Amygdala (tissue), 56 donors: ENCODE measurements at places on chromosomes 12 and 14.

DNA sequence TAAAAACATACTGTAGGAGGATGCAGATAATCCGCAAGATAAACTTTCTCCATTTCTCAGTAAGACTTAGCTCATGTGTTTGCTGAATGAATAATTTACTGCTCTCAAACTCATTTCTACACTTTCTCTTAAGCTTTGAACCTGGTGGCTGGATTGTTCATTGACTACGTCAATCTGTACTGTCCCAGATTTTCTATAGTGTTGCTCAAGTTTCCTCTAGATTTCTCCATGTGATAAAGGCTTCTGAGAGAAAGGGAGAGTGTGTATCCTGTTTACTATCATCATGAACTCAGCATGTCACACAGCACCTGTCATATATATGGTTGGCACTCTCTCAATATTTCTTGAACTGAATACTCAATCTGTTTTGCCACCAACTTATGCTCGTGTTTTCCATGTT, 518.0 kb upstream of the TBX3 start:
- no peak for DNase-seq

DNA sequence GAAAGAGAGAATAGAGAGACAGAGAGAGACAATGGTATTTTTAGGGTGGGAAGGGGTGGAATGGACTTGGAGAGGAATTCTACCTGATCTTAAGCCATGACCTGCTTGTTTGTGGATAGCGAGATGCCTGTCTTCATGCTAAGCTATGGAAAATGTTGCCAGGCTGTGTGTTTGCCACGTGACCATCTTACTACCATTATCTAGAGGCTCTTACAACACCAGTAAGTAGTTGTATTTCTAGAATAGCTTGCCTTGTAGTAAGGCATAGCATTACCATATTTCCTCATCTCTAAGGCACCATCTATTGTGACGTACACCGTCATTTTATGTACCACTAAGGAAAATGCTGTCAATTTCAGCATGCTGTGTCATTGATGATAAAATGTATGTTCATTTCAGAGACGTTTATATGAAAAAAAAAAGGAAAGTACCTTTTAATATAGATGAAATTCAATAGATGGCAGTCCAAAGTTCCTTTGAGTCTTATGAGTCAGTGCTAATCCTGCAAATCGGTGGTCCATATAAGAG, 75.6 kb upstream of the RASSF3 start:
- no peak for DNase-seq

DNA sequence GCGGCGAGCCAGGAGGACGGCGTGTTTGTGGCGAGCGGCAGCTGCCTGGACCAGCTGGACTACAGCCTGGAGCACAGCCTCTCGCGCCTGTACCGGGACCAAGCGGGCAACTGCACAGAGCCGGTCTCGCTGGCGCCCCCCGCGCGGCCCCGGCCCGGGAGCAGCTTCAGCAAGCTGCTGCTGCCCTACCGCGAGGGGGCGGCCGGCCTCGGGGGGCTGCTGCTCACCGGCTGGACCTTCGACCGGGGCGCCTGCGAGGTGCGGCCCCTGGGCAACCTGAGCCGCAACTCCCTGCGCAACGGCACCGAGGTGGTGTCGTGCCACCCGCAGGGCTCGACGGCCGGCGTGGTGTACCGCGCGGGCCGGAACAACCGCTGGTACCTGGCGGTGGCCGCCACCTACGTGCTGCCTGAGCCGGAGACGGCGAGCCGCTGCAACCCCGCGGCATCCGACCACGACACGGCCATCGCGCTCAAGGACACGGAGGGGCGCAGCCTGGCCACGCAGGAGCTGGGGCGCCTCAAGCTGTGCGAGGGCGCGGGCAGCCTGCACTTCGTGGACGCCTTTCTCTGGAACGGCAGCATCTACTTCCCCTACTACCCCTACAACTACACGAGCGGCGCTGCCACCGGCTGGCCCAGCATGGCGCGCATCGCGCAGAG, 873 bp downstream of the PLXNC1 start:
- DNase-seq = no peak

DNA sequence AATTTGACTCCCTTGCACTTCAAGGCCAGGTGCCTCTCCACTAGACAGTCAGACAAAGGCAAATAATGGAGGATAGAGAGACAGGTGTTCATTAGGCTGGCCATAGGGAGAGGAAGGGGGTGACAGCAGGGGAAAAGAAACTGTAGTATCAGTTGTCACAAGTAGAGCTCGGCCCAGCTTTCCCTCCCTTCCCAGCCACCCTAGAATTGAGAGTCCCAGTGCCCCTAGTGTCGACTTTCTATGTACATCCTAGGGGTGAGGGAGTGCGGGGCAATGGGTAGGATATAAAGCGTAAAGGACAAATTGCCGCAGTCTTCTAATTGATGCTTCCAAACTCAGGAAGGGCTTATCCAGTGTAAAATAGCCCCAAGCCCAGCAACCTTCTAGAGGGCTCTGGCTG, 39.0 kb downstream of the BAZ2A start:
- no peak for DNase-seq

DNA sequence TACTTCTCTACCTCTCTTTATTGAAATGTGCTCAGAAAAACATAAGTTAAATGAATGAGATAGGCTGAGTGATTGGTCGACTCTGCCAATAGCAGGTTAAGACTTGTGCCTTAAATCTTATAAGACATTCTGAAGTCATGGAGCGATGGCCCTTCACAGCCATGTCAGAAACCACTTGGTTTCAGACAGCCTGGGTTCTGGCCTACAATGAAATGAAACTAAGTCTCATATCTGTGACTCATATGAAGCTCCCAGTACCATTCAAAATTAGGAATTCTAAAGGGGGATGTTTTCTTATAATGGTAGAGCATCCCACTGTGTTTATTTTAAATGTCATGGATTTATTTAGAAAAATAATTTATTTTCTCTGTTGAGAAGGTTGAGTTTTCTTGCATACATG, 42.6 kb downstream of the PLXNC1 start:
- no peak for DNase-seq

DNA sequence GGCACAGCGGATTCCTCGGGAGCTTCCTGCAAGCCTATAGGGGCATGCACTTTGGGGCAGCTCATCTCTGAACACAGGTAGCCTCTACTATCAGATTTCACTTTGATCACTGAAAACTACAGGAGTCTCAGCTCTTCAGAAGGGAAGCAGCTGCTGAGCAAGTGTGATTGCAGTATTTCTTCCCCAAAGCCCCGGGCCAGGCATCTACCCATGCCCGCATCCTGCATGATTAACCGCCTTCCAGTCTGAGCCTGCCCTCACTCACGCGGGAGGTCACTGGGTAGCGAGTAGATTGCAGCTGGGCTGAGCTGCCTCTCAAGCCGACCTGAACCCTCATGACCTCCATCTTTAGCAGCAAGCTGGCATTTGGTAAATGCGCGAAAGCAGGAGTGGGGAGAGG, 334.7 kb downstream of the DPF3 start:
- DNase-seq = no peak

DNA sequence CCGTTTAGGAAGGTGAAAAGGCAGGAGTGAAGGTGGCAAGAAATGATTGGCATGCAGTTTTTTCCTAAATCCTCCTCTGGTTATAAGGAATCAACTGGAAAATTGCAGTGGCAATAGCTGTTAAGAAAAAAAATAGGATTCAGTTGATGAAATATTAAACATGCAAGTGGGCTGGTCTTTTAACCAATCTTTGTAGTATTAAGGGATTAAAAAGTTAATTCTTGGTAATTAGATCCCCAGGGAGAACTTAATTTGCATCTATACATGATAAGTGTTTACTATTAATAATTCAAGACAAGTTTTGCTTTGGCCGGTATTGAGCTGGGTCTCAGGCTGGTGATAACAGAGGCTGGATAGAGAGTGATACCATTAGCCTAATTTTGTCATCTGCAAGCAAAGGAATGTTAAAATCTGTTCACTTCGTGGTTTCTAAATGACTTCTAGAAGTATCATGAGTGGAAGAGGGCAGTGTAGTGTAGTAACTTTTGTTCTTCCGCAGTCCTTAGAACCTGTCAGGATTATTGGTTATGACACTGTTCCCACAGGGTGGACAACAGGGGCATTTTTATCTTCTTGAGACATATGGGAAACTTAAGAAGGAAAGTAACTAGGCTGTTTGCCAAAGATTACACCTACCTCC, 118.5 kb downstream of the PRKCH start:
- DNase-seq = no peak
